ENCODE measurements at places on chromosomes 6 and 20. TPM values are rescaled to one million over a fixed set of nuclear protein-coding genes. Genes with fewer than 3 reads are reported as not detected.

- no peak for DNase-seq
Observed at GRCh38 chr20:61052195-61052750, 199.8 kb upstream of the CDH4 start.

DNA sequence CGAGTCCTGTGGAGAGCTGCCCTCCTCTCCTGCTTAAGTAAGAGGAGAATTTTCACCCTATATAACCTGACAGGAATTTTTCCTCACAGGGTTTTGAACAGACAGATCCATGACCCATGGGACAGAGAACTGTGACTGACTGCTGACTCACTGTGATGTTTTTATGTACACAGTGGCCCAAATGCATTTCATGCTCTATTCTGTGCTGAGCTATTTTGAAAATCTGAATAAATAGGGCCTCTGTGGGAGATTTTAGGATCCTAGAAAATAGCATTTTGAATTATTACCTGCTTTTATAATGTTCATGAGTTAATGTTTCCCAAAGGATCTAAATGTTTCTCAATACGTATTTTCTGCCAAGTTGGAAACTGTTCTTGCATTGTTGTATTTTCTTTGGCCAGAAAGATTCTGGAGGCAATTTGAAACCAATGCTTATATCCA lies 577.4 kb downstream of the HTR1B start:
- peak; percentile 52 for DNase-seq

GRCh38 chr20:32841174-32841573 lies 17.5 kb upstream of the EFCAB8 start:
- no peak for DNase-seq

DNA sequence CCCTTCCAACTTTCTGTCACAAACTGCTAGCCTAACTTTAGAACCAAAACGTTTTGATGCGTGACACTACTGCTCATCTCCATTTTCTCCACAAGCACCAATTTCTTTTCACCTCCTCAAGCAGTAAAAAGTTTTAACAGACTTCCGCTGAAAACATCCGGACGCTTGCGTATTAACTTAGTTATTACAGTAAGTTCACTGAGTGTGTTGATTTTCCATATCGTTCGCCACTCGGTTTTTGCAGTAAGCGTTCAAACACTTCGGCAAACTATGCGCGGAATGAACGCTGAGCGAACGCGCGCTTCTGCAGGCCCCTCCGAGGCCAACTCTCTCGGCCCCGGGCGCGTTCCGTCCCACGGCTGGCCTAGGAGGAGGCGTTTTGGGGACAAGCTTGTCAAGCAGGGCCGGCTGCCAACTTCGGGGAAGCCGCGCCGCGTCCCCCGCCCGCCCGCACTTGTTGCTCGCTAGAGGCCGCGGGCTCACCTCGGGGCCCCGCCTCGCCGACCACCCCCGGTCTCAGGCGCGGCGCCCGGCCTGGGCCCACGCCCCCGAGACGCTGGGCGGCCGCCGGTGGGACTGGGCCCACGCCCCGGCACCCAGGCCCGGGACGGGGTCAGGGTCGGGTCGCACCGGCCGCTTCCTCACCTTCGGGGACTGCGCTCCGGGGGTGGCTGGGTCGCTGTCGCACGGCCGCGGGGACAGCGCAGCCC lies 945 bp downstream of the PHF10 start:
- peak; percentile 26 for DNase-seq

DNA sequence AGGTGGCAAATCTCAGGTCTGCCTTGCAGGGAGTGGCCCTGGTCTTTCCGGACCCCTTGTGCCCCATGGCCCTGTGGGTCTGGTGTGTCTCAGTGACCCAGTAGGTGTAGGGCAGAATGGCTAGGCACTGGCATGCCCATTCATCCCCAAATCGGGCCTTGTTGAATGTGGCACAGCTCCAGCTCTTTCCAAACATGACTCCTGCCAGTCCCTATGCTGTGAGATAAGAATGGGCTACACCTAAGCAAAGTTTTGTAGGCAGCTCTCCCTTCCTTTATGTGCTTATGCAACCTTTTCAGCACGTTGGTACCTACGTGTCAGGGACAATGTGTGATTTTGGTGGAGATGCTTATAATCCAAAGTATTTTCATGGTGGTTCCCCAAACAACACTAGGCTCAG lies 33.9 kb downstream of the FOXO3 start:
- no peak for DNase-seq

DNA sequence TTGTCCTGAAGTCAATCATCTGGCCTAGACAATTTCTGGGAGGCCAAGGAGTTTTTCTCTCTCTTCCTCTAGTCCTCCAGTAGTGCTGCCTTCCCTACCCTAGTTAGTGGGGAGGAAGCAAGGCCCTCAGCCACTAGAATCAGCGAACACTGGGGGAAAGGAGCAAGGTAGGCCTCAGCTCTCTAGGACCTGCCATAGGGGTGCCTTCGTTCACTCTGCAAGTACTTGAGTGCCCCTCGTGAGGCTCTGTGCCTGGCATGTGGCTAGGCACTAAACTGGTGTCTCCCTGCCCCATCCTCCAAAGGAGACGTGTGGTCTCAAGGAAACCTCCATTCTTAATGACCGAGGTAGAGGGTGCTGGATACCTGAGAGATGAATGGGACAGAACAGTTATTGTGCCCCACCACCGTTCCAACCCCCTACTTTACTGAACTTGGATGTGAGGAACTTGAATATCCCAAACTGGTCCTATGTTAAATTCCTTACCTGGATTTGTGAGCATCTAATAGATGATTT lies 1.1 kb downstream of the DEF6 start:
- no peak for DNase-seq

- DNase-seq: no peak
Observed at GRCh38 chr6:57262901-57263694, 41.0 kb upstream of the RAB23 start.

DNA sequence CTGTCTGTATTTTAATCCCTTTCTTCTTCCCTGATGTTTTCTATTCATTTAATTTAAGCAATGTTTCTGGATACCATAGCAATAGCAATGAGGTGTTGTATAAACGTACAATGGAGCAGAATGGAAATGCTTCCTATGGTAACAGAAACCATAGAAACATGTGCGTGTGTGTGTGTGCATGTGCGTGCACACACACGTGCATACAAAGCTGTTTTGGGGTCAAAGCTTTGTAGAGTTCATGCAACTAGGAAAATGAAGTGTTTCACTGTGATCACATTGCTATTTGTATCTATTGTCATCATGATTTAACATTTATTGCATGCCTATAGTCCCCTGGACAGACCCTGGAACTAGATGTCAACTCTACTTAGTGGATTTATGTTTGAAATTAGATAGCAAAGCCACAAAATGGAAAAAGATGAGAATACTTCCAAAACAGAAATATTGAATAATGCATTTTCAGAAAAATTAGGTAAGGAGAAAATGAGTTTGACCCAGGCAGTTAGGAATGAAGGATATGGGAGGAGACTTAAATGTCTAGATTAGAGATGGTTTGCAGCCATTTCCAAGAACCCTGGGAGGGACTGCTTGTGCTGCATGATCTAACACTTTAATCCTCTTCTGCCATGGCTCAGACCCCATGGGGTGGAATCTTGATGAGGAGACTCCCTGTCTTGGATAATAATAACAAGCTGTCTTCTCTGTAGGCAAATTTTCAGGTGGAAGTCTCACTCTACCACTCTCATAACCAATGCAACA lies 124.4 kb downstream of the TRMT11 start:
- DNase-seq: no peak

DNA sequence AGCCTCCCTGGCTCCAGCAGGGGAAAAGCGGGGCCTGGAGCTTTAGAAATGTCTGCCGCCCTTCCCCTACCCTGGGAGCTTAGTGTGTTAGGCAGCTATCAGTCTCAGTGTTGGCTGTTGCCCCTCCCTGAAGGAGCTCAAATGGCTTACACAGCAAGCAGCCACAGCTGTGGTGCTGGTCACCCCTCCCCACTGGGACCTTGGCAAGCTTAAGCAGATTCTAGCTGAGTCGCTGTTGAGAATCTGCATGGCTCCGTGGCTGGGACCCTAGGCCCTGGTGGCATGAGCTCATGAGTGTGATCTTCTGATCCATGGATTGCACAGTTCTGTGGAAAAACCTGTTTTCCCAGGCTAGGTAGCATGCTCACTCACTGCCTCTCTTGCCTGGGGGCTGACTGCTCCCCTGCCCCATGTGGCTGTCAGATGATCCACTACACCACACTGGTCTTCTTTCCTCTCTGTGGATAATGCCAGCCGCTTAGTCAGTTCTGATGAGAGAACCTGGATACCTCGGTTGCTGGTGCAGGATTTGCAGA lies 714.0 kb downstream of the MAFB start:
- no peak for DNase-seq

GRCh38 chr6:139903411-139904157 lies 529.1 kb upstream of the CITED2 start:
- no peak for DNase-seq

DNA sequence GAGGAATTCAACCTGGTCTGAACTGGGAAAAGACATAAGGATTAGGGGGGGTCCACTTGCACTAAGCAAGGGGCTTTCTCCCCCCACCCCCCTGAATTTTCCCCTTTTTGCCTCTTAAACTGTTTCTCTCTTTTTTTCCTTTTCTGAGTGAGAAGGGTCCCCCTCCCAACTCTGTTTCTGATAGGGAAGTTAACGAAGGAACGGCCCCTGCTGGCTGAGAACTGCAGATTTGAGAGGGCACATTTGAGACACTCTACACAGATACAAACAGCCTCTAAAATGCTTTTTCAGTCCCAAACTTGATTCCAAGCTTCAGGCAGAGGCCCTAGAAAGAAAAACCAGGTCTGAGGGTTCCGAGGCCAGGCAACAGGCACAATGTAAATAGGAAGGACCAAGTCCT lies 91.7 kb downstream of the JARID2 start:
- DNase-seq: no peak

DNA sequence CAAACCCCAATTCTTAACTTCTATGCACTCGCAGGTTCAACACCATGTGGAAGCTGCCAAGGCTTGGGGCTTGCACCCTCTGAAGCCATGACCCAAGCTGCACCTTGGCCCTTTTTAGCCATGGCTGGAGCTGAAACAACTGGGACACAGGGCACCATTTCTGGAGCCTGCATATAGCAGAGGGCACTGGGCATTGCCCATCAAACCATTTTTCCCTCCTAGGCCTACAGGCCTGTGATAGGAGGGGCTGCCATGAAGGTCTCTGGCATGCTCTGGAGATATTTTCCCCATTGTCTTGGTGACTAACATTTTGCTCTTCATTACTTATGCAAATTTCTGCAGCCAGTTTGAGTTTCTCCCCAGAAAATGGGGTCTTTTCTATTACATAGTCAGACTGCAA lies 484.7 kb downstream of the EPHA7 start:
- no peak for DNase-seq

- DNase-seq: no peak
Observed at GRCh38 chr6:82603871-82604270, 240.3 kb downstream of the TPBG start.

GRCh38 chr6:104995989-104996617 lies 39.2 kb downstream of the LIN28B start:
- DNase-seq: no peak

DNA sequence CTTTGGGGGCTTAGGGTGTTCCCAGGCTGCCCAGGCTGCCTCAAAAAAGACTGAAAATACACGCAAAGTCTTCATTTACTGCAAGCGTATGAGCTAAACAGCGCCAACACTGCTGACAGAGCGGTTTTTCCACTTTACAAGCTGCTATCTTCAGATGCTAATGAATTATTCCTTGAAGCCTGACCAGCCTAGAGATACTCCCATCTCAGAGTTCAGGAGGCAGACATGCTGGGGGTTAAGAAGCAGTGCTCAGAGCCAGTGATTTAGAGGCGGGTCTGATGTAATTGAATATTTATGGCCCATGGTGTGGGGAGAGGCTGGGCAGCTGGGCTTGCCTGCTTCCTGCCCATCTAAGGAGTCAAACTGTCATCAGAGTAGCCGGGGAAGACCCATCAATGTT lies 241.4 kb downstream of the SLC24A3 start:
- DNase-seq: no peak

- no peak for DNase-seq
Observed at GRCh38 chr6:40343318-40343876, 243.8 kb downstream of the LRFN2 start.

- no peak for DNase-seq
Observed at GRCh38 chr6:17577059-17577458, 23.0 kb upstream of the FAM8A1 start.

- DNase-seq: no peak
Observed at GRCh38 chr6:154511791-154512190, 1.3 kb upstream of the CNKSR3 start.

- DNase-seq: no peak
Observed at GRCh38 chr6:80319196-80319595, 212.7 kb downstream of the BCKDHB start.

DNA sequence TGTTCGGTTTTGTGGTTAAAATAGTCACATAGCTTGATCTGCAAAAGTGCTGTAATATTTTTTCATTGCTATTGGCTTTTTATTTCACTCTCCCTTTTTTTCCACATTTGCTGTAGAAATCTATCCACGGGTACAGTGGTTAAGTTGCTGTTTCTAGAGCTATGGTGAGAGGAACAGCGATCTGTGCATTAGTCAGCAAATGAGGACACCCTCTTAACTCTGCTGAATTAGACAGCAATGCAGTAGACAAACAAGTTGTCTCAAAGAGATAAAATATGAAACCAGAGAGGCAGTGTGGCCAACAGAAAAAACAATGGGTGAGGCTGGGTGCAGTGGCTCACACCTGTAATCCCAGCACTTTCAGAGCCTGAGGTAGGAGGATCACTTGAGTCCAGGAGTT lies 17.6 kb upstream of the SYNJ2 start:
- no peak for DNase-seq

DNA sequence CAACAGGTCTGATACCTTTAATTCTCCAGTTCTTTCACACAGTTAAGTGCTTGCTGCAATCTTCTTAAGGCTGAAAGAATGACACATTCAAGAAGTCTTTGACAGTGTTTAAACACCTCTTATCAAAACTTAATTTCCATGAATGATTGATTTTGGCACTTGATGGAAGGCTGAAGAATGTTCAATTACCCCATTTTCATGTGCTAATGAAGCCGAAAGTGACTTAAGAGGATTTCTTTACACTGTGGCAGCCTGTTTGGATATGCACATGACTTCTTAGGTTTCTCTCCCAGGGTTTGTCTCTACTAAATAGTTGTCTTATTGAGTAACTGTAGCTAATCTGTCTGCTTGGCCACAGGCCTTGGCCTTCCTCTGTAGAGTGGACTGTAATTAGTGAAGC lies 81.1 kb upstream of the PRDM1 start:
- no peak for DNase-seq

ABHD16B gene
- total RNA-seq: not detected

PKIB gene
- 29.3 TPM for total RNA-seq

GLO1 gene
- 117 TPM for total RNA-seq

SLC13A3 gene
- total RNA-seq: 1.4 TPM

ULBP3 gene
- 10.9 TPM for total RNA-seq

DLL1 gene
- 2.1 TPM for total RNA-seq

C6orf58 gene
- 1.0 TPM for total RNA-seq

UBE2C gene
- 0.75 TPM for total RNA-seq

TCP11 gene
- 0.60 TPM for total RNA-seq

SLC17A9 gene
- total RNA-seq: 0.65 TPM

TMEM200A gene
- 3.7 TPM for total RNA-seq

PAX1 gene
- 0.10 TPM for total RNA-seq

RAD21L1 gene
- not detected for total RNA-seq

OR2H1 gene
- total RNA-seq: not detected

EBF4 gene
- total RNA-seq: 2.6 TPM

TRIM40 gene
- not detected for total RNA-seq

FAM209B gene
- not detected for total RNA-seq

MPIG6B gene
- not detected for total RNA-seq

MDFI gene
- 3.4 TPM for total RNA-seq

SPDEF gene
- not detected for total RNA-seq

GNAS gene
- total RNA-seq: 297 TPM

CALHM4 gene
- not detected for total RNA-seq
